ENCODE measurements at places on chromosomes 12 and 14.

- no peak for DNase-seq
Observed at GRCh38 chr12:112851024-112851777, 55.6 kb upstream of the OAS1 start.

DNA sequence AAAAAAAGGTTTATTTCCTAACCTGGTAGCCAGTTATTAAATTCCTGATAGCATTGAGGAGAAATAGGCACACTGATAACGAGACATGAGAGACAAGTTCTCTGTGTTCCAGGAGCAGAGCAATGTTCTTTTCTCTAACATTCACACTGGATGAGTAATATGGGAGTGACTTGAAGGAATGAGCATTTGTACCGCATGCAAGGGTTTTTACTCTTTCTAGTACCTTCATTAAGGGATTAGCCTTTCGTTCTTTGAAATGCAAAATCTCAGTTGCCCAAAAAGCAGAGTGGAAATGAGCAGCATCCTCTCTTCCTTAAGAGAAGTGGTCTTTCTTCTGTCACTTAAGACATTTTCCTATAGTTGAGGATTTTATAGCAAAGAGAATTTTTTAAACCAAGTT lies 54.7 kb downstream of the FGD4 start:
- DNase-seq = no peak

DNA sequence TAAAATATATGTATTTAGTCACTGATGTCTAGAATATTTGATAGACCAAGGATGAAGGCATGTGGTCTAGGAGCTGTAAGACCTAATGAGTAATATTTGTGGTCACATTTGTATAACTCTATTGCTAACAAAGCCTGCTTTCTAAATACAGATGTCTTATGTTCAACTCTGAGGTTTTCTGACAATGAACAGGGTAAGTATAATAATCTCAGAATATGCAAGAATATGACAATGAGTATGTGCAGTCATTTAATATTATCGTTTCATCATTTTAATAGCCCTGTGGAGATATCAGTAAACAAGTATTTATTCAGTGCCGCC lies 389.6 kb downstream of the LRIG3 start:
- no peak for DNase-seq

- DNase-seq = no peak
Observed at GRCh38 chr14:76640923-76641395, 120.3 kb upstream of the VASH1 start.

GRCh38 chr14:87805315-87805723 lies 187.7 kb downstream of the GALC start:
- peak; percentile 14 for DNase-seq

DNA sequence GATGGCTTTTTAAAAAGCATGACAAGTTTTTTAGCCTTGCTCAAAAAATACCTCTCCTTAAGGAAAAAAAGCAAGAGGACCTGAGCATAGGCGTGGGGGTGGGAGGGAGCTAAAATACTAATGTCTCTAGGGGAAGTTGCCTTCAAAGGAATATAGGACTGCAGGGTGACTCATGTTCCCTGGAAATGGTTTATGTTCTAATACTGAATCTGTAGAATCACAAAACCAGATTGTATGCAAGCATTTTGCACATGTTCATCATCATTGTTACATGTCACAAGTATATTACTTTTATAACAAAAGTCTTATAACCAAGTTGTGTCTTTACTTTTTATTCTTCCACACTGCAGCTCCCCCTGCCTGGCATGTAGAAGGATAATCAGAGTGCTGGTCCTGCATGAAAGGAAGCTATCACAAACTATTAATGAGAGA lies 36.6 kb downstream of the GPR135 start:
- no peak for DNase-seq
